ENCODE measurements at places on chromosomes 2 and 18.

DNA sequence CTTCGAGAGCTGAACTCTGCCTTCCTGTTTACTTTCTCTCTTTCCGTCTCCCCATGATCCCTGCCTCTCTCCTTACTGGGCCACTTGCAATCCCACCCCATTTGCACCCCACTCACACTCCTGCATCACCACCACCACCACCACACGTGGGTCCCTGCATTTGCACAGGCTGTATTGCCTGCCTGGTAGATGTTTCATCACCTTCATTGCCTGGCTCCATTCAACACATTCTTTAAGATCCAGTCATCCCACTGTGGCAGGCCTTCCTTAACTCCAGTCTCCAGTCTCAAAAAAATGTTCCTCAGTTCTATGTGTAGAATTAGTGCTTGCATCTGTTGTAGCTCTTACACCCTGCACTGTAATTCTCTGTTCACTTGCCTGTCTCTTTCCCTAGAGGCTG, 13.9 kb downstream of the NOSTRIN start:
- no peak for DNase-seq

DNA sequence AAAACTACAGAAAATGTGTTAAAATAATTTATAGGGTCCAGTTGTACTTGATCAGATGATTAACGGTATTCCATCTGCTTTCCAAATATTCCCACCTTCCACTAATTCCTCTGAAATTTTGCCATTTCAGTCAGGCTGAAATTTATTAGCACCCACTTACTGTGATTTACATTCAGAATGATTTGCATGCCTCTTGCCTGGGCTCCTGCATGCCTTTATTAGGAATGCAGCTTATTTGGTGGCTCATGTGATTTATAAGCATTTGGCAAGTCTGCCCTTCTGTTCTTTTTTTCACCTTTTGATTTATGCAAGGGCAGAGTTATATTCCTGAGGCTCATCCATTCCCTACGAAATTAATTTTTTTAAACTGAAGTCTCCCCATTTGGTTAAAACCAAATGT, 1594.5 kb upstream of the PIK3C3 start:
- DNase-seq: no peak

DNA sequence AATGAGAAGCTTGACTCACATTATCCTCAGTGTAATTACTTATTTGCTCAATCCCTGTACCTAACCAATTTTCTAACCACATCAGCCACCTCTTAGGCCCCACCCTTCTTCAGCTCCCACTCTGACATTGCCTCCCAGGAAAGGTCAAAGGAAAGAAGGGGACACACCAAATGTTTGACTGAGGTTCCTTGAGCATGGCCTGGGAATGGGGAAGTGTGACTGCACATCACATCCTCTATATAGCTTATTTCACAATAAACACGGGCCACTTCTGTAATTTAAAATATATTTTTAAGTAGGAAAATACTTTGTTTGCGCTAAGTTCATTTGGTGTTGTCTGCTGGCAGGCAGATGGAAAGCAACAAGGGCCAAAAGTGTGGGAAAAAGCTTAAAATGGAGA, 3.0 kb upstream of the FIGLA start:
- no peak for DNase-seq

- DNase-seq: peak; percentile 34
Observed at GRCh38 chr2:49403637-49404036, 249.3 kb upstream of the FSHR start.

- no peak for DNase-seq
Observed at GRCh38 chr18:39776766-39777165, 2178.3 kb upstream of the PIK3C3 start.

DNA sequence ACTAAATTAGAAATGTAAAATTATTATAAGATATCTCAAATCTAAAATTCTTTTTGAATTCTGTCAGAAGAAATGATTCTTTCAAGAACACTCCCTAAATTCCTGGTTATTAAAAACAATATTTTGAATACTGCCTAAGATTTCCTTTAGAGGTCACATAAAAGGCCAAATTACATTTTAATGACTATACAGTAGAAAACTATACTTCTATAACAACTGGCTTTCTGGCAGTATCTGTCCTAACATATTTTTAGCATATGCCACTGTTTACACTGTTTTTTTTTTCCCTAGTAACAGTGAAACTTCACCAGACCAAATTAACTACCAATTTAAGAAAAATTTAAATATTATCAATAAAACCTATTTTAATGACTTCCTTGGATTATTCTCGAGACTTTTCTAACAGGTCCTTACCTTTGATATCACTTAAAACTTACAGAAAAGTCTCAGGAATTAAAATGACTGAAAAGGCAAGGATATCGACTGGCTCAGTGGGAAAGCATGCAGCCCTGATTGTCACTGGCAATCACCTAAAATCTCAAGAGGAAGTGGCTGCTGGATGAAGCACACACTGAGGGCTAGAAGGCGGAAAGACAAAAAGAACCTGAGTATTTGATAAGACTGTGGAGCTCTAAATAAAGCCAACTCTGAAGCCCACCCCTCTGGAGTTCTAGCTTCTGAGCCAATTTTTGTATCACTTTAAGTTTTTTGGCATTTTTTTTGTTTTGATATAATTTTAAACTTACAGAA, 59.6 kb downstream of the SPIRE1 start:
- no peak for DNase-seq

- peak; percentile 67 for DNase-seq
Observed at GRCh38 chr18:5057386-5058348, 139.4 kb downstream of the AKAIN1 start.

- no peak for DNase-seq
Observed at GRCh38 chr2:108924580-108925251, 64.3 kb downstream of the EDAR start.

DNA sequence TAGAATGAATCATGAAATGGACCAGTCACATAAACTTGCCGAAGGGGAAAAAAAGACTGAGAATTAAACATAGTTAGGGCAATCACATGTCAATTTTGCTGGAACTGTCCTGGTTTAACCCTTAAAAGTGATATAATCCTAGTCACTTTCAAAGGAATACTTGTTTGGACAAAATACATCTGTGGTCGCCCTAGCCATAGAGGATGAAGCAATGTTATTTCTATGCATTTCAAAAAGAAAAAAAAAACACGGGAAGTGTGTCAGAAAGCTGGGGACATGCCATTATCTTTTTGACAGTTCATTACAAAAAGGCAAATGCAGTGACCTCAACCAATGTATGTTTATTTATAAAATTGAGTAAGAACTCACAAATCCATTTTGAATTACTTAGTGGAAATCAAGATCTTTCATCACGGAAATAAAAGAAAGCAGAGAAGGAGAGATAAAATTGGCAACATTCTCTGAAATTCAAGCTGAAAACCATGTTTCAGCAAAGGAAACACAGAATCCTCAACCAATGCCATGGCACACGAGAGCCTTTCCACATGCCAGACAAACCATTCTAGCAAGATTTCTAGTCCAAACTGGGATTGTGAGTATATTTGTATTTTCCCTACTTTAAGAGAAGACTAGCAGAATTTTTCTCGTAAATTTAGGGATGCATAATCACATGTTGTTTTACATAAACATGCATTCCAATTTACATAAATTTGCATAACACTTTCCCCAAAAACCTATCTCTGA, 854.3 kb upstream of the ACVR2A start:
- no peak for DNase-seq

GRCh38 chr2:15429032-15429431, 132.1 kb downstream of the NBAS start:
- DNase-seq: no peak

DNA sequence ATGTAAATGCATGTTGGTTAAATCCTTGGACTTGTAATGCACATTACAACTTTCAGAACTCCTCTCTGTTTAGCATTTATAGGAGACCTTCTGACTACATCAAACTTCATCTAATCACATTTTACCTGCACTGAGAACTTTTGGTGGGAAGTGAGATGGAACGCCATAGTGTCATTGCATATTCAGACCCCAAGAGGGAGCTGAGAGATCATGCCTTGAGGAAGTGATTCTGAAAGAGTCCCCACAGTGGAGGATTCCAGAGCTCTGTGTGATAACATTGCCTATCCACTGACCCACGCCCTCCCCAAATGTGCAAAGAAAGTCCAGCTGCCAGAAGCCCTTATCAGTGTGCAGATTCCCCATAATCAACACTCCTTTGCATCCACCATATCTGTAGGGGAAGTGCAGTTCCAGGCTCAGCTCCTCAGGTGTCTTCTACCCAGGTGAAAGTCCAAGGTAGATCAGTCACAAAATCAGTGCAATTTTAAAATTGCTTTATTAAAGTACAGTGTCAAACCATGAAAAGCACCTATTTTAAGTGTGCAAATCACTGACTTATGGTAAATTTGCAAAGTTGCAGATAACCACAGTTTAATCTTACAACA, 212.4 kb downstream of the RPIA start:
- peak; percentile 7 for DNase-seq

GRCh38 chr2:127157651-127158485, 50.9 kb upstream of the BIN1 start:
- DNase-seq: no peak

DNA sequence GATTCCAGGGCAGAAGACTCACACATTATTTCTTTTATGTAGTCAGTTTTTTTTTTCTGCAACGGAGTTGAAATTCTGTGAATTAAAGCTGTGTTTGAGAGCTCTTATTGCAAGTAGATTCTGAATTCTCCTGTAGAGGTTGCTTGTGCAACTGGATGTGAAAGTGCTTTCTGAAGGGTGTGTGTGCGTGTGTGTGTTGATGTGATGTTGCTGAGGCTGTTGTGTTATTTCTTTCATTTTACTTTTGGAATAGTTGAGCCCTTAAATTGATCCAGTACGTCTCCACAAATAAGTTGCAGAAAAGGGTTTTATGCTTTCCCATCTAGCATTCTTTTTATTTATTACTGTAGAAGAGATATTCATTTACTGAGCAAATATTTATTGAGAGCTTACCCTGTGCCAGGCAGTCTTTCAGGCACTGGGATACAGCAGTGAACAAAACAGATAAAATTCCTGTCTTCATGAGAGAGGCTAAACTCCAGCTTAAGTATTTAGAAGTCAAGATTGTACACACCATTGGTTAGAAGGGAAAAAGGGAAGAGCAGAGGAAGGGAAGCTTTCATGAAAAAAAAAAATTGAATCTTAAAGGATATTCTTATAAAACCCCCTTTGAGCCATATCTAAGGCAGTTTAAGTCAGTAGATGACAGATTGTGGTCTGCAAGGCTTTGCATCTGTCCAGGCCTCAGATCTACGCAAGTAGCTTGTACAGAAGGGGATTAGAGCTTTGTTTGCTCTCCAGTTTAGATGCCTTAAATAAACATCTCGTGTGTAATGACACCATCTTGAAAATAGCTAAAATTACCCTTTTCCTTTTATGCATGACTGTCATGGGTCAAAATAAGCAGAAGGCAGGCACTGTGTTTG, 58.2 kb downstream of the MYO1B start:
- DNase-seq: peak; percentile 26

GRCh38 chr2:38601463-38602135, 1.1 kb downstream of the HNRNPLL start:
- DNase-seq: no peak

DNA sequence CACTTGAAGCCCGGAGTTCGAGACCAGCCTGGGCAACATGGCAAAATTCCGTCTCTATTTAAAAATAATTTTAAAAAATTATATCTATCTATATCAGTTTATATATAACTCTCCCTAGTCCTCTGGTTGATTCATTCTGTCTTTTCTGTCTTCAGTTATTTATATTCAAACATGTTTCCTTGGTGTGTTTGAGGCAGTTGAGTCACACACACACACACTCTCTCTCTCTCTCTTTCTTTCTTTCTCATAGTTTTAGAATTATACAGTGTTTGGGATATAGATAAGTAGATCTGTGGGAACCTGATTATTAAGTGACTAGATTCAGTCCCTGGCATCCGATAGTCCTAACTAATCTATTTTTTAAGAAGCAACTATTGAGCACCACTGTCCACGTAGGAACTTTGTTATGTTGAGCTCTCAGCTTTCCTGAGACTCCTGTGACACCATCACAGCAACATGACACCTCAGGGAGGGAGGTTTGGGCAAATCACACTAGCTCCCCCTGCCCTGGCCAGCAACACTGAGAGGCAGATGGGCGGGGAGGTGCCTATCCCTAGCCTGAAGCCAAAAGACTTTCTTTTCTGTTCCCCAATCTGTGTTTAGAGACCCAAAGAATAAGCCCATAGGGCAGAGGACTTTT, 482.7 kb downstream of the DLGAP1 start:
- DNase-seq: no peak

GRCh38 chr18:4640349-4641012, 185.4 kb upstream of the DLGAP1 start:
- no peak for DNase-seq

DNA sequence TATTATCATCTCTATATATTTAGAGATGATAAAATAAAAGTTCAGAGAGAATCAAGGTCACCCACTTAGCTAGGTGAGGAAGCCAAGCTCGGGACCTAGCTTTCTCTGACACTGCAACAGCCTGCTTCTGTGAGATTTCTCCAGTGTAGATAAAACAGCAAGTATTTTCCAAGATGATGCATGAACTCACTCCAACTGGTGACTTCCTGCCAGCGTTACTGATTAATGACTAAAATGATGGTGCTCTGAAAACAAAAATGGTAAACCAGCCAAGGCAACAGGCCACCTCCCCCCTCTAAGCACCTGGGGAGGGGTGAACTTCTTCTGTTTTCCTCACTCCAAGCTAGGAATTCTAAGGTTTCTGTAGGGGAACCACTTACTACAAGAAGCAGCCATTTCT, 510.2 kb upstream of the ID2 start:
- no peak for DNase-seq

GRCh38 chr18:13103366-13103765, 112.2 kb downstream of the CEP192 start:
- no peak for DNase-seq

DNA sequence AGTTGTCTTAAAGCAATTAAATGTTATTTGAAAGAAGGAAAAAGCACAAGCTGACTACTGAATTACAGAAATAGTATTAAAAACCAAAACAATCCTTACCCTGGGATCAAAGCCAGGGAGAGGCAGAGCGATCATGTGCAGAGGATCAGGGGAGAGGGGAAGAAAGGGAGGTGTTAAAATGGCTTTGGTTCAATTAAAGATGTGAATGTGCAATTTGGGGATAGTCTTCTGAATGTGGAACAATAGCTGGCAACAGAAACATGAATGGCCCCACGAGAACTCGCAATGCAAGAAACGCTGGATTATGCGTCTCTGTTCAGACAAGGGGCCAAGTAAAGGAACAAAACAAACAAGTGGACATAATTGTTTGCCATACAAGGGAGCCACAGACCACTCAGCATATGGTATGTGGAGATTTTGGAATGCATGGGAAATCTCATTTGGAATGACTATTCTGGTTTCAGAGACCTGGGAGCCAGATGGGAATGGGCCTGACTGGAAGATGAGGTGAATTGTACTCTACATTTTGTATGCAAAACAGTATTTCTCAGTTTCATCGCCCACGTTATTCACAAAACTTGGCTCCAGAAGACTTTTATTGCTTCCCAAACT, 155.4 kb downstream of the SLC4A3 start:
- DNase-seq: no peak

DNA sequence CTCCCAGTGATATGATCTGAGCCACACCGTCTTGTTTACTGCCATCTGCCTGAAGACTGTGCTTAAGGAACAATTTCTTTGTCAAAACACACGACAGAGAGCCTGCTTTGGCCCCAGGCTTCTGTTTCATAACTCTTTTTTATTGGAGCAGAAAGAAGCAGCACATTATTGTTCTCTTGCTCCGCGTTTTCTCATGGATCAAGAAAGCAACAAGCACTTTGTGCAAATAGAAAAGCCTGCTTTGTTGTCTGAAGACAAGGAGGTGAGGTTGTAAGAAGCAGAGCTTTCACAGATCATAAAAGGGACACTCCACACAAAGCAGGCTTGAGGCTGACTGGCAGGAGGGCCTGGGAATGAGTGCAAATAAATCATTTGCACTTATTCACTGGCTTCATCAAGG, 118.3 kb upstream of the FAM136A start:
- peak; percentile 28 for DNase-seq
